ENCODE measurements at places on chromosomes 1 and 21.

- peak; percentile 64 for DNase-seq
Measured at GRCh38 chr1:151992303-151993083, 1.2 kb downstream of the S100A10 start.

GRCh38 chr1:92749024-92749634 lies 35.8 kb downstream of the EVI5 start:
- DNase-seq, result peak; percentile 64

DNA sequence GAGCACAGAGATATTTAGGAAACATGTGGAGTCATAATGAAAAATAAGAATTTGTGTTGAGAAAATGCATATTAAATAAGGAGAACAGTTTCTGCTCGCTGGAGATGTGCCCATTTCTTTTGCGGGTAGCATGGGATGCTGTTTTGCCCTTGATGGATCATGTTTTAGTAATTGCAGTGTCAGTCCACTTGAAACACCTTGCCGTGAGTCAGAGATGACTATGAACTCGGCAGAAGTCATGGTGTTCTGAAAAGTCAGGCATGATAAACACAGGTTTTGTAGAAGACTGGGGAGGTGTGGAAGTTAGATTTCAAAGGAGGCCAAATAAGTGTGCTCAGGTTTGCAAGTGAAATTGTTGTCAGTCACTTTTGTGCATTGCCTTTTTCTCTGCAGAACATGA lies 315.0 kb upstream of the LRRC7 start:
- no peak for DNase-seq

DNA sequence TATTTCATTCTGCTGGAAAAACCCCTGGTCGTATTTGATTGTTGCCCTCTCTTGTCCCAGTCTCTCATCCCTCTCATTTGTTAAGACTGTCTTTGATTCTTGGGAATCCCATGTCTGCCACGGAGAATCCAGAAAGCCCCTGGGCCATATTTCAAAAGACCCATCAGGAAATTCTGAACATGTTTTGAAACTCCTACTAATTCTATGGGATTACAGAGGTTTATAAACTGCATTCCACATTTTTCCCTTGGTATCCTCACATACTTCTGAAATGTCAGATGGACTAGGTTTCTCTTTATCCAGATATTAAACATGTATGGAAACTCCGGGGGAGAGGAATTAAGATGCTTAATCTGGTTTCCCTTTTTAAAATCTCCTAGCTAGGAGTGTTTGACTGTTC lies 80.0 kb downstream of the HUNK start:
- DNase-seq, result no peak

GRCh38 chr1:187624812-187625545 lies 796.2 kb downstream of the PLA2G4A start:
- no peak for DNase-seq

- peak; percentile 39 for DNase-seq
Measured at GRCh38 chr1:33259879-33260278, 3.6 kb downstream of the ZNF362 start.
